ENCODE measurements at places on chromosomes 16 and 17. TPM values are rescaled to one million over a fixed set of nuclear protein-coding genes. Genes with fewer than 3 reads are reported as not detected.

HLF gene
- not detected for total RNA-seq

KRT28 gene
- not detected for total RNA-seq

DNA sequence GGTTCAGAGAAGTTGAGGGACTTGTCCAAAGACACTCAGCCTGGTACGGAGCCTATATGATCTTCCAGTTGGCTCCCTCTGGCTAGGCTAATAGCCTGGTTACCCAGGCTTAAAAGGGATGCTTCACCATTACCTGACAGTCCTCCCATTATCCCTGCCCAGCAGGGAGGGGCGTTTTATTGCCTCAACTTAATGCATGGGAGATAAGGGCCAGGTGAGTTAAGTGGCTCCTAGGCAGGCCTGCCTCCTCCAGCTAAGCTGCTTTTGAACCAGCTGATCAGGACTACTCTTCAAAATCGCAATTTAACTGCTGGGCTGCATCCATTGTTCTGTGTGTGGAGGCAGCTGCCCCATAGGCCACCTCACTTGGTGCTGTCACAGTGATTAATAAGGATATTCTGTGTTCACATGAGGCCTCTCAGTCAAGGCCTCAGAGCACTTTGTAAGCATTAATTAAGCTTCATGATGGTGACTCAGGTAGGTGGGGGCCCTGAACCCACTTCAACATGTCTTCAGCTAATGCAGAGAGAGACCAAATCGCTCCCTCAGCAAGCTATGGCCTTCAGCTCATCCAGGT is 27.9 kb downstream of the SMPD3 start:
- no peak for DNase-seq

DNA sequence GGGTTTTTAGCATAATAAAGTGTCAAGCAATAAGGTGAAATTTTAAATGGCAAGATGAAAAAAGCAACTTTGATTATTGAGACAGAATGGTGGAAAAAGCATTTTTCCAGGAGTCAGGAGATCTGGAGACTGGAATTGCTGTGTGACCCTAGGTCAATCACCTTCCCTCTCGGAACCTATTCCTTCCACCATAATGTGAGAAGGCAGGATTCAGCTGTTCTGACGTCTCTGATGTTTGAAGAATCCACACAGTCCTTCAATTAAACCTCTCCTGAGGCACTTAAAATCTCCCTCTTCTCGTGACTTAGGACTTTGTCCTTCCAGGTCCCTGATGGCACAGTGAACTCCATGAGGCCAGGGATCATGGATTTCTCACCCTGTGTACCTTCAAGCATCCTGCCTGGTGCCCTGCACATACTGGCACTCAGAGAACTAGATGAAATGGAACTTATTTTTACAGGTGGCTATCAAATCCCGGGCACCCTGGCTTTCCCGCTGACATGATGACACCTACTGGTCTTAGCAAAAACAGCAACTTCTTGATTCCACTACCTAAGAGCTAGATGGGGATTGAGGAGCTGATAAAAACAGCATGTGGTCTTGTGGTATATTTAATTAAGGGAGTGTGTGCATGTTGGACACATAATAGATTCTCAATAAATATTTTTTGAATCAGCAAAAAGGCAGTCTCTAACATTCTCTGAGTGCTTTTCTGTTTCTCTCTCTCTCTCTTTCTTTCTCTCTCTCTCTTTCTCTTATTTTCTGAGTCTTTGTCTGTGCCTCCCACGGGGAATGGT is 2.3 kb upstream of the CCDC182 start:
- peak; percentile 74 for DNase-seq

GRCh38 chr16:5615868-5616642 is 518.5 kb upstream of the EEF2KMT start:
- DNase-seq: no peak

DNA sequence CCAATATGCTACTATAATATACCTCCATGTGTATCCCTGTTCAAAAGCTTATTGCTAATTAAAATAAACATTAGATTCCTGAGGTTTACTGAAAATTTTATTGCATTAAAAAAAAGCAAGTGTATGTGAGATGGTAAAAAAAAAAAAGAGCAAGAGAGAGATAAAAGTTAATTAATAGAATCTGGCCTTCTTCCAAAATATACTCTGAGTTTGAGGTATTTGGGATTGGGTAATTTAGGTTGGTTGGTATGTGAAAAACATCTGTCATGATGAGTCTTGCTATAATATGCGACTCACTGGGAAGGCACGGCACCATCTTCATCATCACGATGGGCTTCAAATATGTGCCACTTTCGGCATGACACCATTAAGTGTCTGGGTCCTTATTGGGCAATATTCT is 711.1 kb upstream of the SOX9 start:
- DNase-seq: peak; percentile 88

TMC8 gene
- not detected for total RNA-seq

GRCh38 chr16:58651965-58652348 is 22.3 kb upstream of the CNOT1 start:
- peak; percentile 53 for DNase-seq

GRCh38 chr17:78376161-78376560 is 2.3 kb upstream of the PGS1 start:
- DNase-seq: no peak

- DNase-seq: no peak
Observed at GRCh38 chr17:68182011-68182306, 65.9 kb upstream of the AMZ2 start.

DNA sequence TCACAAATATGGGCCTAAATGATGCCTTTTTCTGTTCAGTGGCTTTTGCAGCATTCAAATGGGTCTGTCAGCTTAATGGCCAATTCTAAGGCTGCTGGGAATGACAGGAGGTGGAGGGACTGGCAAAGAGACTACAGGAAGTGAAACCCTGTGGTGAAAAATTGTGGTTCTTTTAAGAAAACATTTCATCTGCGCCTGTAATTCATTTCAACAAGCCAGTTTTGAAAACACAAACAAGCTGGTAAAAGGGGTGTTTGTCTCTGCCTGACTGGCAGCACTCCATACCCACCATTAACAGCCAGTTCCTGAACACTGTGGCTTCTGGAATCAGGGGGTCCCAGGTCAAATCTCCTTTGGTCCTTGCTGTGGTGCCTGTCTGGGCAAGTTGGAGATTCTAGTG is 3.6 kb upstream of the KDM8 start:
- peak; percentile 7 for DNase-seq

DNA sequence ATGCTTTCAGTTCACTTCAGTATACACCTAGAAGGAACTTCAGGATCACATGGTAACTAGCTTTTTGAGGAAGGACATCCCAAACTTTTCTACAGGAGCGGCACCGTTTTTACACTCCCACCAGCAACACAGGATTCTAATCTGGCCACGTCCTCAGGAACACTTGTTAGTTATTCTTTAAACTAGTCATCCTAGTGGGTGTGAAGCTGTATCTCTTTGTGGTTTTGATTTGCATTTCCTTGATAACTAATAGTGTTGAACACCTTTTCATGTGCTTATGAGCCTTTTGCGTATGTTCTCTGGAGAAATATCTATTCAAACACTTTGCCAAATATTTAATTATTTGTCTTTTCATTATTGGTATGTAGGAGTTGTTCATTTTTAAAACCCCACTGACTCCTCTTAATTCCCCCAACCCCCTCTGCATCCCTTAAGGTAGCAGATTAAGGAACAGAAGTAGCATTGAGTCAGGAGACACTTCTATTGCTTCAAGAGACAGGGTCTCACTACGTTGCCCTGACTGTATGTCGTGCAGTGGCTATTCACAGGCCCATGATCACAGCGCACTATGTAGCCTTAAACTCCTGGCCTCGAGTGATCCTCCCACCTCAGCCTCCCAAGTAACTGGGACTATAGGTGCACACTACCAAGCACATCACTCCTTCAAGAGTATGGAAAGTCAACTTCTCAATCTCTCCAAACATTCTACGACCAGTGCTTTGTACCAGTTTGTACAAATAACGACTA is 25.4 kb downstream of the YWHAE start:
- no peak for DNase-seq

KRT34 gene
- total RNA-seq: 26.7 TPM
